ENCODE measurements at places on chromosomes 3 and 15.

- no peak overlapping the region for H3K4me3 ChIP-seq
- no peaks in the 10 kb centered on the region for H3K36me3 ChIP-seq
- no peaks in the 10 kb centered on the region for H3K4me1 ChIP-seq
- no peak for DNase-seq
- no peaks in the 10 kb centered on the region for H3K27me3 ChIP-seq
Measured at GRCh38 chr15:38611228-38611627, 46.6 kb upstream of the RASGRP1 start.

DNA sequence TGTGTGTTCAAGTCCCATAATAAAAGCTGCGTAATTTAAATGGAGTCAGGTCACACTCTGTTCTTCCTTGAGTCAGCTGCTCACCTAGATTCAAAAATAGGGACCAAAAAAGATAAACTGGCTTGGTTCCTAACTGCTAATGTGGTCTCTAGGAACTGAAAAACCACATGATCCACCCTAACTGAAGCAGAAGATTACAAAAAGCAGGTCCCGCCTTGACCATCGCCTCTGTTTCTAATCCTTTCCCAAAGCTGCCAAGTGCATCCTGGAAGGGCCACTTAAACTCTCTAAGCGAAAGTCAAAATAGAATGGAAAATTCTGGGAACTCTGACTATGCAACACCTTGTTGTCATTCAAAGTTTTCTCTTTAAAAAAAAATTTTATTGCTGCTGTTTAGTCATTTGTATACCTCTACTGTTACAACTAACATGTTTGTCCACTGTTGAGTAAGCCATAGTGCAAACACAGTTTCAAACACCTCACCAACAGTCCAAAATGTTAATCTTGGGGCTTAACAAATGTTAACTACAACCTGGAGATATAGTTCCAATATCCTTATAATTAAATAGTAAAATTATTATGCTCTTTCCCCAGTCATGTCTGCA is 88.9 kb upstream of the THBS1 start:
- no peaks in the 10 kb centered on the region for H3K27me3 ChIP-seq
- DNase-seq, result no peak
- H3K4me3 ChIP-seq, result no peak overlapping the region
- peaks cover 7% of the 10 kb centered on the region for H3K4me1 ChIP-seq
- no peaks in the 10 kb centered on the region for H3K36me3 ChIP-seq
- peak overlapping the region; percentile 86 for H3K27ac ChIP-seq

DNA sequence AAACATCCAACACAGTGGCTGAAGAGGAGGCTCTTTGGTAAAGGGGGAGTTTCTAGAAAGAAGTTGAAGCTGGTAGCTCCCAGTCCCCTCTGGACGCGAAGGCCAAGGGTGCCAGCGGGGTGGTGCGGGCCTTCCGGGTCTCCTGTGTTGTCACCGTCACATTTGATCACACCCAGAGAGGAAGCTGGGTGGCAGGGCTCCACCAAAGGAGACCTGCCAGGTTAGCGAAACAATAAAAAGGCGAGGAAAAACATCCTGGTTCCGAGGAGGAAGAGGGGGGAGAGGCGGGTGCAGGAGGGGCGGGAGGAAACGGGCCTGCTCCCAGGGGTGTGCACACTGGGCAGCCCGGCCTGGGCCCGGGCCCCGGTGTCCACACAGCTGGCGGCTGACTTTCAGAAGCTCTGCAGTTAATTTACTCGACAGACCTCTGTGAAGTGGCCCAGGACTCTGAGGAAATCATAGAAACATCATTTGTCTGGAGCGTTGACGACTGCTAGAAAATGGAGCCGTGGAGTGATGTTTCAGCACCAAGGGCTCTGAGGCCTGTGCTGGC is 12.1 kb downstream of the HEG1 start:
- H3K27ac ChIP-seq, result peak overlapping the region; percentile 81
- no peaks in the 10 kb centered on the region for H3K27me3 ChIP-seq
- H3K4me3 ChIP-seq, result no peak overlapping the region
- DNase-seq, result peak; percentile 54
- no peaks in the 10 kb centered on the region for H3K36me3 ChIP-seq

DNA sequence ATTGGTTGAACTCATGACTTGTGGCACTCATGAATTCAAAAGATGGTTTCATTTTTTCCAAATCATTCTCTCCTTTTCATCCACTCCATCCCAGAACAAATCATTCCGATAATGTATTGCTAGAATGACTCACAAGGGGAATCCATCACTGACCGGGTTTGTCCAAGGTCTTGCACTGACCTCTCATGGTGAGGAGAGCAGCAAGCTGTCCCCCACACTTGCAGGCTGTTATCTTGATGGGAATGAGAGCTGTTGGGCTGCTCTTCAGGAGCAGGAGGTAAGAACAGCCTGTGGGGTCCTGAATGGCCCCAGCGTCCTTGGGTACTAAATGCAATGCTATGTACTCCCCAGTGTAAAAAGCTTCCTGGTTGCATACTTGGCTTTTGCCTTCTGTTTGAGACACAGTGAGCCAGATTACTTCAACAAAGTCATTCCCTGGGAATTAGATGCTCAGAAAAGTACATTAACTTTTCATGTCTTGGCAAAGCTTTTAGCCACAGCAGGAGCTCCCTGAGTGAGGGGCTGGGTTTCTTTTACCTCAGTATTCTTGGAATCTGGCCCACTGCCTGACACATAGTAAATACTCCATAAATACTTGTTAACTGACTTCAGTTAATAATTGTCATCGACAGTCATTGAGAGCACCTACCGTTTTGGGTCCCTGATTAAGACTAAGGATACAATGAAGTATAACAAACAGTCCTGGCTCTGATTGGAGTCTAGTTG is 24.1 kb downstream of the CCNL1 start:
- H3K4me1 ChIP-seq, result peaks cover 28% of the 10 kb centered on the region
- no peak for DNase-seq
- peak overlapping the region; percentile 84 for H3K27ac ChIP-seq
- H3K36me3 ChIP-seq, result no peaks in the 10 kb centered on the region

All from transverse colon (tissue), 4 donors.